ENCODE measurements at places on chromosomes 2 and 18.

DNA sequence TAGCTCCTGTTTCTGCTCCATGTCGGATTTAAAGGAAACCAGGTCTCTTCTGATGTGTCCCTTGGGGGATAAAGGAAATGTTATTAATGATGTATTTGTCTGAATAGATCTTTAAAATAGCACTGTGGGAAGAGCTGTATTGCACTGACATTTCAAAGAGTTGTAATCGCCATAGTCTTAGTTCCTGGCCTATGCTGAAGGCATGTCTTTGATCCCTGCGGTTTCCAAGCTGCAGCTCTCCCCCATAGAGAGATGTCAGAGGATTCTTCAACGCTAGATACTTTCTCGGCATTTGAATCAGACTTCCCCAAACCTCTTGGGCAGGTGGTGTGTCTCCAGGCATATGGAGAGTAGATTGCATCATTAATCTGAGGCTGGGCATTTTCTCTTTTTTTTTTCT is 40.4 kb downstream of the NAT8 start:
- DNase-seq, result no peak

DNA sequence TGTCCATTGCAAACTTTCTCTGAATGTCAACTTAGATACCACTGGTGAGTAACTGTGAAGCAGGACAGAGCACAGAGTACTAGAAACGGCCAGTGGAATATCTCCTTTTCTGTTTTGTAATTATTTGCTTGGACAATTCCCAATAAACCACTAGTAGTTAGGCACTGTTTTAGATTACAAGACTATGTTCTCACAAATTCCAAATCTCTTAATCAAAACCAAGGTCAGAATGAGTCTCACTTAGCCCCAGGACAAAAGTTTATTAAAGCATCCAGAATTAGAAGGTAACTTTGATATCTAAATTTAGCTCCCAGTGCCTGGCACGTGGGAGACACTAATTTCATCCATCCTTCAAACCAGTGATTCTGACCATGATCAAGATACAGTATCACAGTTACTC is 89.0 kb downstream of the ZNF521 start:
- no peak for DNase-seq

GRCh38 chr2:186554850-186555671 is 34.8 kb upstream of the ITGAV start:
- no peak for DNase-seq

DNA sequence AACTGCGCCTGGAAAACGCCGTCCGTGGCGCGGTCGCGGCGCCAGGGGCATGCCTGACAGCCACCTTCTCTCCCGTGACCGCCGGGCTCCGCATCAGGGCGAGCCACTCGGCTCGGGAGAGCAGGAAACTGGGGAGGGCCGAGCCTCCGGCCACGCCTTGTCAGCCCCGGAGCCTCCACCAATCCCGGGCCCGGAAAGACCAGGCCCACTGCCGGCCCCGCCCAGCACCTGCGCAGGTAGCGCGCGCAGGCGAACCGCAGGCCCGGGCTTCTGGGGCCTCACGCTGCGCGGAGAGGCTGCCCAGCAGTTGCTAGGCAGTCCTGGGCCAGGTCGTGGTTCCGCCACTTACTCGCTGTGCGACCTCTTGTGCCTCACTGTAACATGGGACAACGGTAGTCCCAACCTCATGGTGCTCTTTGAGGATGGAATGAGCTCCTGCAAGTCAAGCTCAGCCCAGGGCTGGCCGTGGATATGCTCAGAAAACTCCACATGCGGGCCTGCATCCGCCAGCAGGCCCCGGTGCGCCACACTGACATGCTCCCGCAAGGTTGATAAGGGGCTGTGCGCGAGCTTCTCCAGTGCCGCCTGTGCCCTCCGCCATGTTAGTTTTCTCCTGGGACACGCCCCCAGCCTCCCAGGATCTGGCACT is 97.1 kb downstream of the INHBB start:
- DNase-seq, result no peak

All from memory B cell (primary cell).